Muscle of leg (tissue), 16 donors: ENCODE measurements at places on chromosomes 2 and 18. TPM values are rescaled to one million over a fixed set of nuclear protein-coding genes. Genes with fewer than 3 reads are reported as not detected.

ZNF804A gene
- 0.22 TPM for polyA plus RNA-seq

- no peak for DNase-seq
These were observed 14.8 kb downstream of the TMEM237 start for GRCh38 chr2:201628545-201628944.

- peak; percentile 79 for DNase-seq
These were observed 114.5 kb downstream of the RNF144A start for GRCh38 chr2:7031547-7032245.

TMEM87B gene
- 11.6 TPM for polyA plus RNA-seq

DNA sequence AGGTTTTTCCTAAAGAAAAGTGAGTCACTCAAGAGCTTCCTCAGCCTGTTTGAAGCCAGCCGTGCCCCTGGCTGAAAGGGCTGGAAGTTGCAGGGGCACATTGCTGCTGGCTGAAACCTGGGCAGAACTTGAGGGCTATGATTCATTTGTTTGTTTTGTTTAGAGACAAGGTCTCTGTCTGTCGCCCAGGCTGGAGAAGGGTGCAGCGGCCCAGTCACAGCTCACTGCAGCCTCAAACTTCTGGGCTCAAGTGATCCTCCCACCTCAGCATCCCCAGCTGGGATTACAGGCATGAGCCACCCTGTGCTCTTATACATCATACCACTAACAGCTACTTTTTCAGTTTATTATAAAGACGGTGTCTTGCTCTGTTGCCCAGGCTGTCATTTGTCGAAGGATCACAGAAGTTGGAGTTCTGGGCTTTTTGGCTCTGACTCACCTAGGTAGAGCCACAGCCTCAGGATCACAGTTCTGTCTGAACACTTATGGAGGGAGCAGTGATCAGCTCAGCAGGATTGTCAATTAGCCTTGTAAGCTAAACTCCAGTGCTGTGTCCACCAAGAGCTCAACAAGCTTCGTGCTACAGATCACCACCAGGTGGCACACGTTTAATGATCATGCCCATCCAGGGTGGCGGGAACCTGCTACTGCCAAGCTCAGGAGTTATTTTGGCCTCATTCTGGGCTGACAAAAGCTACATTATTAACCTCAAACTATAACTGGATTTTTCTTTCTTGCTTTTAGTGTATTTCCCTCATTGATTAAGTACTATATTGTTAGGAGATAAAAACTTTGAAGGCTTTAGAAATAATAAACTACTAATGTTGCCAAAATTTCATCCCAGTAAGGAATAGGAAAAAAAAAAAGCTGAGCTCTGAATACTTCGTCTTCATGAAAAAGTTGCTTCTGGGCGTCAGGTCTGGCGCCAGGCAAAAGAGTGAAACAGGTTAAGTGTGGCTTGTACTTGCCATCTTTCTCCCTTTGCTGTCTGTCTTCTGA, 57.9 kb downstream of the ARHGEF33 start:
- DNase-seq = peak; percentile 77

DNA sequence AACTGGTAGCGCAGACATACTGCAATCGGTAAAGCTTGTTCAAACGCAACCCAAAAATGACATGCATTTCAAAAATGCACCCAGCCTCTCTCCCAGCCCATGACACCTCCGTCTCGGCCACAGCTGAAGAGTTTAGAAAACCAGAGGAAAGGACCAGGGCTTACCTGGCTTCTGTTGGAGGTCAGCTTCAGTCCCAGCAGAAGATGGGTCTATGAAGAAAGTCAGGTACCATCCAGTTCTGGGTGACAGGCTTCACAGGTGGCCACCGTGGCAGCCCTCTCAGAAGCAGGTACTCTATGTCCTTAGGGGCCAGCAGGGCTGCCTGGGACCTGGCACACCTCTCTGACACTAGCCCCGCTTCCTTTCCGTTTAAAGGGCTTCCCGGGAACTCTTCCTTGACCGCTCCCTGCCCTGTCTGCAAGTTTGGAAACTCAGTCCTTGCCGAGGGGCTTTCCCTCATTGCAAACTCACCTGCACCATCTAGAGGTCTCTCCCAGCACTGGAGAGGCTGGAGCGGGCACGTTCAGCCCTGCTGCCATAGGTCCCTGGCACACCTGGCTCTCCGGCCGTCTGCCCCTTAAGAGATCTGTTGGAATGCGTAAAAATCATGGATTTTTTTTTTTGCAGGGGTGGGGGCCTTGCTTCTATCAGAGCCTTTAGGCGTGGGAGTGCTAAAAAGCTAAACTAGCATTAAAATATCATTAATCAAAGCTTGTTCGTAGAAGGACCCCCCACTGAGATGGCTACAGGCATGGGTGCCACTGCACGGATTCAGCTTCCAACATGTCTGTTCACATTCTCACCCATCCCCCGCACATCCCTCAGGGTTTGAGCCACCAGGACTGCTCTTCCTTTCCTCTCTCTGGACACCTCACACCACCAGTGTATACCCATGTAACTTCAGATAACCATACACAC, at the start of gene EDAR:
Gene EDAR (minus strand): TSS at position 425 of the 918 bp plus-strand sequence. CDS start 58,206 bp downstream, outside the sequence.
- peak; percentile 59 for DNase-seq

- no peak for DNase-seq
These were observed 97.2 kb downstream of the SMAD7 start for GRCh38 chr18:48853588-48853987.
